ENCODE measurements at places on chromosomes 12 and 14.

GRCh38 chr12:93106910-93107309 lies 177.8 kb upstream of the EEA1 start:
- DNase-seq: no peak

GRCh38 chr14:88934351-88934806 lies 109.9 kb downstream of the TTC8 start:
- no peak for DNase-seq

DNA sequence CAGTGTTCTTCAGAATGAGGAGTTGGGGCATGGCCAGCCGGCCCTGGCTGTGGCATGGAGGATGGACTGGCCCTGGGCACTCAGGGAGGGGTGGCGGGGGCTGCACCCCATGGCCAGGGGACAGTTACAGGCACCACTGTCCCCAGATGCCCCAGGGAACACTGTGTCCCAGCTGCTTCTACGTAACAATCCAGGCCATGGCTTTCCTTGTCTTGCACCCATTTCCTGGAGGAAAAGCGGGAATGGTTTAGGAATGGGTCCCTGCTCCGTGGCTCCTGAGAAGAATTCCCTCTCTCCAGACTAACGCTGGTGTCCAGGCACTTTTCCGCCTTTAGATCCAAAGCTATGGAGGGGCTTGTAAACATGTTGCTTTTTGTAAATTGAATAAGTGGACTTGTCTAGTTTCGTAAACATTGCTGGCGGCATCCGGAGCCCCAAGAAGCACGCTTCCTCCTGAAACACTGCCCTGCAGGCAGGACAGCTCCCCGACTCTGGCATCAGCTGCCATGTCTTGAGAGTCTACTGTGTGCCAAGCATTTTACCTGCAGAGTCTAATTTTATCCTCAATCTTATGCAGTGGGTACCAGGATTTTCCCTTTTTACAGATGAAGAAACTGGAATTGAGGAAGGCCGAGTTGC lies 238.3 kb downstream of the SLC41A2 start:
- DNase-seq: no peak

GRCh38 chr12:28800129-28800528 lies 348.9 kb upstream of the FAR2 start:
- DNase-seq: no peak

Measured in ACHN (cell line).